ENCODE measurements at places on chromosomes 11 and 22. TPM values are rescaled to one million over a fixed set of nuclear protein-coding genes. Genes with fewer than 3 reads are reported as not detected.

Gene FREY1
- total RNA-seq: 2.5 TPM

Gene C11orf42
- not detected for total RNA-seq

DNA sequence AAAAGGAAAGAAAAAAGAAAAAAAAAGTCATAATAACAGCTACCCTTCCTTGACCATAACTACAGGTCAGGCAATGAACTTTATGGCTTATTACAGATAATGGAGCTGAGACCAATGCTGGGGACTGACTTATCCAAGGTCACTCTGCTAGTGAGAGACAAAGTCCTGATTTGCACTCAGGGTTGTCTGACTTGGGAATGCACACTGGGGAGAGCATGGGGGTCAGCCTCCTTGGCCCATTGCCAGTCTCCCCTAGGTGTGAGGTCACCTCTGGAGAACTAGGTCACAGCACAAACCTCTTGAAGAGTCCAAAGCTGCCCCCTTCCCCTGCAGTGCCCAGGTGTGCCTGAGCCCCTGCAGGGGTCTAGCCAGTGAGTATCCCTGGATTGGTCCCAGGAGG is 5.3 kb upstream of the CDC42EP1 start:
- no peak for DNase-seq

GRCh38 chr11:128492903-128493569 is 94.3 kb downstream of the ETS1 start:
- no peak for DNase-seq

DNA sequence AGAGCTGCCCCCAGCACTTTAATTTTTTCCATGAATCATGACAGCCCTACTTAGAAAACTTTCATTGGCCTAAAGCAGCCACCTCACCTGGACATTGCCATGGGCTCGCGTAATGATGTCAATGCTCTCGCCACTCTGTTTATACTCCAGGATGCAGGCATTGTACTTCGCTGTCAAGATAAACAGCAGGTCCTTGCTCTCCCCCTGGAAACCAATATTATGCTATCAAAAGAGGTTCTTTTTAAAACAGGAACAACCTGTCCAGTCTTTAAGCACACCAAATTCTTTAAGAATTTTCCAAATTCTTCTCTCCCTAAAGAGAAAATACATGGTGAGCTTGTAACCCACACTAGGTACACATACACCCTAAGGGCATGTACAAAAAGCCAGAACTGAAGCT is 3.0 kb downstream of the DDB1 start:
- DNase-seq: no peak
